Activated naive CD8-positive, alpha-beta T cell treated with anti-CD3 and anti-CD28 coated beads, Interleukin-2, amount 50 U/mL, for 24 hours (primary cell): ENCODE measurements at places on chromosomes 3 and 15.

DNA sequence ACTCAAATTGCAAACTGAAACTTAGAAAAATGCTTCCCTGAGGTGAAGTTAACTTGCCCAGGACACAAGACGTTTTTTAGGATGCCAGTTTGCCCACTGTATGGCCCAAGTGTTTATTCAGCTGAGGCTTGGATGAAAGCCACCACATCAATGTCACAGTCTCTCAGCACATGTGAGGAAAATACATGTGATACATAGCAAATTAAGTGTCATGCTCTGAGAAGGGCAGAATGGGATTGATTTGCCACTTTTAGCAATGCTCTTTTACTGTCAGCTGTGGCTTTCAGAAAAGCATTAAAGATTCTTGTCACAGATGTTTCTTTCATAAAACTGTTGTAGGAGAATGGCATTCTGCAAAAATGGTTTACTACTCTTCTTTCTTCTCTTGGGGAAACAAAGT lies 165.5 kb downstream of the ZIC1 start:
- no peak for DNase-seq

- DNase-seq = no peak
Observed at GRCh38 chr3:16881896-16882630, 2.7 kb upstream of the PLCL2 start.

DNA sequence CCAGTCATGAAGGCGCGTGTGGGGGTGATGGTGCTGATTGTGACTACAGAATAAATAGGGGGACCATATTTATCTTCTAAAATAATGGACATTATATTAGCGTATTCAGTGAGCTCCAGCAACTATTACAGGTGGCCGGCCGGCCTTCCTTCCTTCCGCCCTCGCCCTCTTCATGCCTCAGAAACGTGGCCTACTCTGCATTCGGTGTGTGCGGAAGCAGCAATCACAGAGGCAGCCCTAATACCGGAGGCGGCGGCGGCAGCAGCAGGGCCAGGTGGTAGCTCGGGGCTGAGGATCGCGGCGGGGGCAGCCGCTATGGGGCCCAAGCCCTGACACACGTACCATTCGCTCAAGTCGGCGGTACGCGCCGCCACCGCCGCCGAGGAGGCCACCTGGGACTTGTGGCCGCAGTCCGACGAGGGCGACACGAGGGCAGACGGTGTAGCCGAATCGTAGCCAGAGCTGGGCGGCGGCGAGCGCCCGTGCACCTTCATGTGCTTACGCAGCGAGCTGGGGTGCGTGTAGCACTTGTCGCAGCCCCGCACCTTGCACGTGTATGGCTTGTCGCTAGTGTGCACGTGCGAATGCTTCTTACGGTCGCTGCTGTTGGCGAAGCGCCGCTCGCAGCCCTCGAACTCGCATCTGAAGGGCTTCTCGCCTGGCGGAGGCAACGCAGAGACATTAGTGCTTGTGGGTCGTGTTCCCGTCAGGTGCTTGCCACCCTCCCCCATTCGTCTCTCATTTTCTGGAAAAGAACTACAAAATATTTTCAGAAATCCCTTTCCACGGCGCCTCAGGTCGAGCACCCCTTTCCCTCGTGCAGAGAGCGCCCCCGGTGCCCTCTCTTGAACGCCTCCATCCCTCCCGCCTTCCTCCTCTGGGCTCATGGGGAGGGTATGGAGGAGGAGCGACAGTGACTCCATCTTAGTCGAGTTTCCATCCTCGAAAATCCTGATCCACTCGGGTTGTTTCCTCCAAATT lies 15.5 kb downstream of the ZIC4 start:
- DNase-seq = no peak

- DNase-seq = no peak
Observed at GRCh38 chr15:42009022-42009421, 11.8 kb downstream of the PLA2G4E start.

- DNase-seq = no peak
Observed at GRCh38 chr15:41937568-41937923, 34.8 kb downstream of the EHD4 start.

- no peak for DNase-seq
Observed at GRCh38 chr3:159884661-159885402, 103.8 kb upstream of the IL12A start.

- no peak for DNase-seq
Observed at GRCh38 chr15:40807888-40808461, 702 bp upstream of the DNAJC17 start.

GRCh38 chr15:31977812-31978661 lies 52.3 kb upstream of the CHRNA7 start:
- peak; percentile 72 for DNase-seq

DNA sequence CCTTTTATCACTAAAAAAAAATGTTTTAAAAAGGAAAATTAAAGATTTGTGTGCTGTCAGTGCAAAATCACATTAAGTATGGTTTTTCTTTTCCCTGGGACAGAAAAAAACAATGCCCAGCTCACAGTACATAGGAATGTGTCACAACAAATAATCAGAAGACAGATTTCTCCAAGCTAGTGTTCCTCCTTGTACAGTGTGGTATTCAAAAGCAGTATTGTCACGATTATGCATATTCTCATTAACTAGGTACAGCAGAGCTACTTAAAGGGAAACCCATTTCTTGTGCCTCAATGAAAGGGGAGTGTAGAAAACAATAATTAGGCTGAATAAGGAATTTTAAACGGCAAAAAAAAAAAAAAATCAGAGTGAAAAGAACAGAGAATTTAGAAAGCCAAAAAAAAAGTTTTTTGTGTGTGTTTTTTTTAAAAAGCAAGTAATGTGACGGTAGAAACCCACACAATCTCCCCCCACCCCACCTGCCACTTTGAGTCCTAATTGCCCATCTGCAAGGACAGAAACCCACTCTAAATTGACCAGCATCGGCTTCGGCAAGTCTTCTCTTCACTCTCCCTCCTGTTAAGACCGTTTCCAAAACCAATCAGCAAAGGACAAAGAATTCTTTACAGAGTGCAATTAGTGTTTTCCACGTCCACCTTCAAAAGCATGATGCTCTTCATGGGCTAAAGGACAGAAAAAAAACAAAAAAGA lies 41.0 kb downstream of the EIF4E3 start:
- DNase-seq = no peak

GRCh38 chr15:98076021-98076816 lies 115.7 kb downstream of the ARRDC4 start:
- DNase-seq = no peak
